ENCODE measurements at places on chromosomes 11 and 22. TPM values are rescaled to one million over a fixed set of nuclear protein-coding genes. Genes with fewer than 3 reads are reported as not detected.

HBD gene
- 1.0 TPM for polyA plus RNA-seq

GRCh38 chr11:79353706-79354105, 87.1 kb downstream of the TENM4 start:
- DNase-seq = peak; percentile 9

- no peak for DNase-seq
These were observed 4.7 kb downstream of the CTSC start for GRCh38 chr11:88332851-88333250.

TPBGL gene
- not detected for polyA plus RNA-seq

DNA sequence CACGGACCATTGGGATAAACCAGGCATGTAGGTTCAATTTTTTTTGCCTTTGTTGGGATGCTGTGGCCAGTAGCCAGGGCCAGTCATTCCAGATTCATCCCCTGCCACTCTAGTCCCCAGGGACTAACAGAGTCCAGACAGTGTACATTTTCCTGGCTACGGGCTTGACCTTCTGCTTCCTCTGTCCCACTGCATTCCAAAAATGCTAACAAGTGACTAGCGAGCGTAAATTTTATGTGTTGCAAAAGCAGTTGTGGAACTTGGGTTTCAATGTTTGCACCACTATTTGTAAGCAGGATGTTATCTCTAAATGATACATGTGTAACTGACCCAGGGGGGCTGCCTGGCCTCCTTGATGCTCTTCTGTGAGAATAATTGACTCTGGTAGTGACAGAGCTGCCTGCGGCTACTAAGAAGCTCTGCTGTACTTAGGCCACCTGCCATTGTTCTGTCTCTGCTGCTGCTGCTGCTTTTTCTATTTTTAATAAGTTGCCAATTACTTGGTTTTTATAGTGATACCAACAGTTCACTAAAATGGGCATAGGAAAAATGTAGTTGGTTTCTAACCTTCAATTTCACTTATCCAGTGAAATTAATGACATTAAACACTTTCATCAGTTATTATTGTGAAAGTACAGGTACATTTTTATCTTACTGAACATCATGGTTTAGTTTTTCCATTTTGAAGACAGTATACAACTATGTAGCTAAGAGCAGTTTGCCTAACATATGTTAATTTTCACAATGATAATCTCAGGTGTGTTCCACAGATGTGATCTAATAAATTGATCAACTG, 26.8 kb downstream of the TNRC6B start:
- DNase-seq = peak; percentile 64

DNA sequence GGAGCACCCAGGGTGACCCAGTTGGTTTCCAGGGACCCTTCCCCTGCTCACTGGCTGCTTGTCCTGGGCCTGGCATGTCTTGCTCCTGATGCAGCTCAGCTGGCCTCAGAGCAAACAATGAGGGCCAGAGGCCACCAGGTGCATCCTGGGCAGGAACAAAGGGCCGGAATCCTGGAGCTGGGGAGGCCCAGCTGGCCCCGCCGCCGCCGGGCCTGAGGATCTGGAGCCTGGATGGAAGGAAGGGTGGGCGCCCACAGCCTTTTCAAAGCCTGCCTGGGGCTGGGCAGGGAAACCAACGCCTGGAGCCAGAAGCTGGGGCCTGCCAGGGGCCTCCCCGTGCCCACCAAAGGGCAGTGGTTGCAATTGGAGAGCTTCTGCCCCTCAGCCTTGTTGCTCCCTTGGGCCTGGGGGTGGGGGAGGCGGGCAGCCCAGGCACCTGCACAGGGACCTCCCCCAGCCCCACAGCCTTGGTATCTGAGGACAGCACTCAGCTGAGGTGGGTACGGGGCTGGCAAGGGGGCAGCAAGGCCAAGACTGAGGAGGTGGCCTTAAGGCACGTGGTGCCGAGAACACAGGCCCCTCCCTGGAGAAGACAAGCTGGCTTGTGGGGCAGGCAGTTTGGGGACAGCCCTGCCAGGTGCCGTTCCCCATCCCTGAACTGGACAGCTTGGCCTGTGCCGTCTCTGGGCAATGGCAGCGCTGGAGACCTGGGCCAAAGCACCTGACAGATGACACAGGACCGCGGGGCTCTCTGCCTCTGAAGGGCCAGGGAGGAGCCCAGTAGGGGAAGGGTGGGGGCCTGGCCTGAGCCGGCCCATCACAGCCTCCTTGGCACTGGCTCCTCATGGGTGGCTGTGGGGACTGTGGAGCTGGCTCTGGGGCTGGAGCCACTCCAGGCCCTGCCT, 7.1 kb upstream of the ADORA2A start:
- DNase-seq = no peak

C11orf52 gene
- 2.9 TPM for polyA plus RNA-seq

GRCh38 chr22:39309881-39310714, 9.3 kb downstream of the RPL3 start:
- DNase-seq = no peak

DNA sequence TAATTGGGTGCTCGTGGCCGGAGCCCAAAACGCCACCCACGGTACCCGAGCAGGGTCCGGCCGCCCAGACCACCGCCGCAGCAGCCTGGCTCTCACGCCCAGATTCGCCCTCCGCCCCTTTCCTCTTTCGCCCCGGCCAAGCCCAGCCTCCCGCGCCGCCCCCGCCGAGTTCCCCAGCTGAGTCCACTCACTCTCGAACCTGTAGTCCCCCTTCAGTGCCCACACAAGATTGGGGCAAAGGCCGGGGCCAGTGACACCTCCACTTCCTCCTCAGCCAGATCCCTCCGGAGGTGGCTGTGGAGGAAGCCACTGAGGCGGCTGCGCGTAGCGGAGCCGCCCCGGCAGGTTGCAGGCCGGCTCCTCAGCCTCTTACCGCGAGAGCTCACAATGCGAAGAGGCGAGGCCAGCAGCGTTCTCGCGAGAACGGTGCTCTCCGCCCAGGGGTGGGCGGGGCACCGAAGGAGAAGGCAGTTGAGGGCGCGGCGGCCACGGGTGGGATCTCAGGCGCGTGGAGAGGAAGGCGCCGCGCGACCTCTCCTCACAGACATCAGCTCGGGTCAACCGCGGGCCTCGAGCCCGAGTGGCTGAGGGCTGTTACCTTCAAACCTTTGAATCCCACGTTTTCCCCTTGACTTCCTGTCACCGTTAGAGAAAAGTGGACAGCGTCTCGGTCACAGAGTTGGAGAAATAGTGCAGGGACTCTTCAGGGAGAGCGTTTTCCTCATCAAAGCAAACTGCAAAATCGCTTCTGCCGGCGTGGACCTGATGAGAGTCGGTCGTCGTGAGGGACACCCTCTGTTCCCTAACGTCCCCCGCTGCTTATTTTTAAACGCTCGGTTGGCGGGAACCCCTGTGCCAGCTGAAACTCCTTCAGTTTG, at the start of gene BTBD10:
BTBD10 (minus strand) TSS at position 322 of the 878 bp plus-strand sequence. CDS start 18,098 bp downstream, outside the sequence.
- peak; percentile 72 for DNase-seq

GRCh38 chr22:47213571-47214230, 451.3 kb downstream of the TBC1D22A start:
- DNase-seq = no peak
